Activated CD4-positive, alpha-beta T cell treated with anti-CD3 and anti-CD28 coated beads, Interleukin-2, amount 50 U/mL, for 4 hours (primary cell): ENCODE measurements at places on chromosomes 1 and 21.

- DNase-seq = peak; percentile 5
These were observed 135.4 kb downstream of the PROX1 start for GRCh38 chr1:214123061-214123784.

- no peak for DNase-seq
These were observed 63.7 kb upstream of the IGSF5 start for GRCh38 chr21:39681257-39681656.

DNA sequence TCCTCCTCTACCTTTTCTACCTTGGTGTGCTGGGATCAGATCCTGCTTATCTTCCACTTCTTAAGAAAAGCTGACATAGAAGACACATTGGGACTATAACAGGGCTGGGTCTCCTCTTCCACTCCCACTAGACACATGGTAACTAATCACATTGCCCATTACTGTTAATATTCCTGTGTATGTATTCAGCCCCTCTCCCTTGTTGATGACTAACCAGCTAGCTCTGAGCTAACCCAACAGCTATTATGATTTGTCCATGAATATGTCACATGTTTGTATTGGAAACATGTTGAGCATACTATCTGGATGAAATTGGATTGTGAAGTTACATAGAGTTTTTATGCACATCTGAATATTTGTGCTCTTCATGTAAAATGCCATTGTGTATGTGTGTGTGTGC is 52.9 kb downstream of the MPZL1 start:
- no peak for DNase-seq

DNA sequence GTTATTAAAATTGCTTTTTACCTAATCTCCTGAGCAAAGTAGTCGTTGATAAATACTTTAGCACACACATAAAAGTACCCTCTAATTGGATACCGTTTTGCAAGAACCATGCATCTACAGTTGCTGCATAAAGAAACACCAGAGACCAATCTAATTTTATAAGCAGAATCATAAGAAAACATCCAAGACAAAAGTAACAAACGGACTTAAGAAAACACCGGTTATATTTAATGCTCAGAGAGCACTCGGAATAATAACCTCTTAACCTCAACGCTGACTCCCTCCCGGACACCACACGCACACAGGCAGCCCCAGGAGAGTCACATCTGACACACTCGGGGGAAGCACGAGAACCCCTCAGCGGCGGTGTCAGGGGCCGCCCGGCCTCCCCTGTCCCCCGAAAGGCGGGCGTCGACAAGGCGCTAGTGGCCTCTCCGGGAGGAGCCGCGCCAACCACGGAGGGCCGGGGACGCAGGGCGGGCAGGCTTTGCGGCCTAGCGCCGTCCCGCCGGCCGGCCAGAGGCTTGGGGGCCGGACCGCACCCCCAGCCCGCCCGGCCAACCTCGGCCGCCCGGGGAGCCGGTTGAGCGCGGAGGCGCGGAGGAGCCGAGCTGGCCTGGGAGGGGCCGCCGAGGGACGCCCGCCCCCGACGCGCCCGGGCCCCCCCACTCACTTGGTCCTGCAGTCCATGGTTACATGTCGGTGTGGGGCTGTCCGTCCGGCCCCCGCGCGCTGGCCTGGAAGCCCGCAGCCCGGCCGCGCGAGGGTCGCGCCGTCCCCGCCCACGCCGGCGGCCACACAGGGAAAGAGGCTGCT is 606 bp downstream of the DENND1B start:
- DNase-seq = peak; percentile 41

GRCh38 chr1:244628789-244629188 is 24.1 kb upstream of the DESI2 start:
- DNase-seq = no peak

GRCh38 chr1:238537641-238538040 is 646.9 kb upstream of the ZP4 start:
- DNase-seq = no peak

- DNase-seq = no peak
These were observed 22.6 kb downstream of the ANKRD13C start for GRCh38 chr1:70331962-70332361.

GRCh38 chr1:181140398-181140797 is 51.9 kb downstream of the IER5 start:
- DNase-seq = no peak

- no peak for DNase-seq
These were observed 30.5 kb downstream of the KCNC4 start for GRCh38 chr1:110240476-110241210.

GRCh38 chr21:34034369-34035014 is 38.9 kb upstream of the MRPS6 start:
- no peak for DNase-seq

GRCh38 chr21:39048064-39048463 is 135.2 kb downstream of the PSMG1 start:
- no peak for DNase-seq

GRCh38 chr1:175530183-175530582 is 213.2 kb downstream of the TNR start:
- no peak for DNase-seq

DNA sequence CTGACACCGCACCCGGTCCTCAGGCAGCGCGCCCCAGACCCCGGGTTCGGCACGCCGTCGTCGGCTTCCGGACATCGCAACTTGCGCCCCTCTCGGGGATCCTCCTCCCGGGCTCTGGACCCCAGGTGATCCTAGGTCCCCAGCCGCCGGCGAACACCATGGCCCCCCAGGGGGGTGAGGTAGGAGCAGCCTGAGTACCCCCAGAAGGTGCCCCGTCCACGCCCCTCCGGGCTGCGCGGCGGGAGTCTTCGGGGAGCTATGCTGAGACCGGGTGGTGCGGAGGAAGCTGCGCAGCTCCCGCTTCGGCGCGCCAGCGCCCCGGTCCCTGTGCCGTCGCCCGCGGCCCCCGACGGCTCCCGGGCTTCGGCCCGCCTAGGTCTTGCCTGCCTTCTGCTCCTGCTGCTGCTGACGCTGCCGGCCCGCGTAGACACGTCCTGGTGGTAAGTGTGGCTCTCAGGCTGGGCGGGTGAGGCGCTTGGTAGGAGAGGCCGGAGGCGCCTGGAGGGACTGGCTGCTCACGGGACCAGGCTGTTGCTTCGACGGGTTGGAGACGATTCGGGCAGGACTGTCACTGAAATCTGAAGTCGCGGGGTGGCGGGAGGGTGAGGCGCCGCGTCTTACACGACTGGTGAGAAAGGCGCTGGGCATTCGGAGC is 367 bp downstream of the WNT2B start:
- DNase-seq = peak; percentile 10

- DNase-seq = no peak
These were observed 9.7 kb upstream of the LRRC53 start for GRCh38 chr1:74522148-74522547.

GRCh38 chr1:231411036-231411531 is 11.0 kb downstream of the EGLN1 start:
- no peak for DNase-seq

DNA sequence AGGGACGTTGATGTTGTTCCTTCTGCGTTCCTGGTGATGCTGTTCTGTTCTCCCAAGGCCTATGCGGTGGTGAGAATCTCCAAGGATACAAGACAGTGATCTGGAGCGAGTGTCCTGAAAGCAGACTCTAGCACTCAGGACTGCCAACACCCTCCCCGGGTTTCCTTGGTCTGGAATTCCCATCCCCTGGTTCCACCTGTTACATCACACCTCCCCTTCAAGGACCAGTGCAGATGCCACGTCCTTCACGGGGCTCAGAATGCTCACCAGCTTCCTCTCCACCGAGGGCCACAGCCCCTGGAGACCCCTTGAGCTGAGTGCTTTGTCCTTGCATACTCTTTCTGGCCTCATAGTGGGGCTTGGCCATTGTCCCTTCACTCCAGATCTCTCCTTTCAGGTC is 43.5 kb downstream of the B3GALT5 start:
- no peak for DNase-seq

DNA sequence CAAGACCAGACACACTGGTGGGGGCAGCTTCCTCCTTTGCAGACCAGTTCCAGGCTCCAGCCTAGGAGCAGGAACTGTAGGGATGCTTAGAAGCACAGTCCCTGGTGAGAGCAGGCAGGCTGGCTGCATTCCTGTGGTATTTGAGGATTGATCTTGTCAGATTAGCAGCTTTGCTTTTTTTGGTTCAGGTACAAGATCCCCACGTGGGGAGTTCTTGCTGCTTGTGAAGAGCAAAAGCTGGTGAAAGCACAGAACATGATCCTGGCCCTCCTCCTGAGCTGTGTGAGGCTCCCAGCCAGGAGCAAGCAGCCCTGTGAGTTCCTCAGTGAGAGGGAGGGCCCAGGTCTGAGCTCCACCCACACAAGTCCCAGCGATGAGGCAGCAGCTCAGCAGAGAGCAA is 75.3 kb upstream of the ARTN start:
- DNase-seq = no peak

DNA sequence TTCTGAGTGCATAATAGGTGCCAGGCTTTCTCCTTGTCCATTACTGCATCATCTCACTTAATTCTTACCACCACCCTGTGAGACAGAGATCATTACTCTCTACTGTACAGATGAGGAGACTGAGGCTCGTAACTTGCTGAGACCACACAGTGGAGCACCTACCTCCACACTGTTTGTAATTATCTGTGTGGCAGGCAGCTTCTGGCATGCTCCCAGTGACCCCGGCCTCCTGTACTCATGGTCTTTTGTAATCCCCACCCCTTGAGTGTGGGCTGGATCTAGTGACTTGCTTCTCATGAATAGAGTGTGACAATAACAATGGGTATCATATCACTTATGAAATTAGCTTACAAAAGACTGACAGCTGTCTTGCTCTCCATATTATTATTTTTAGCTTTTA is 407.3 kb downstream of the MATN1 start:
- DNase-seq = no peak

GRCh38 chr1:20703124-20703756 is 14.6 kb downstream of the KIF17 start:
- no peak for DNase-seq

- DNase-seq = no peak
These were observed 180.8 kb upstream of the CAMK1G start for GRCh38 chr1:209402697-209403096.

- no peak for DNase-seq
These were observed 40.7 kb upstream of the BCAR3 start for GRCh38 chr1:93722081-93723031.

GRCh38 chr1:27891196-27891889 is 19.0 kb downstream of the THEMIS2 start:
- peak; percentile 24 for DNase-seq

- DNase-seq = no peak
These were observed 66.7 kb downstream of the MIS18A start for GRCh38 chr21:32212116-32212515.
